Kidney (tissue), 22 donors: ENCODE measurements at places on chromosomes 1 and 21. TPM values are rescaled to one million over a fixed set of nuclear protein-coding genes. Genes with fewer than 3 reads are reported as not detected.

DNA sequence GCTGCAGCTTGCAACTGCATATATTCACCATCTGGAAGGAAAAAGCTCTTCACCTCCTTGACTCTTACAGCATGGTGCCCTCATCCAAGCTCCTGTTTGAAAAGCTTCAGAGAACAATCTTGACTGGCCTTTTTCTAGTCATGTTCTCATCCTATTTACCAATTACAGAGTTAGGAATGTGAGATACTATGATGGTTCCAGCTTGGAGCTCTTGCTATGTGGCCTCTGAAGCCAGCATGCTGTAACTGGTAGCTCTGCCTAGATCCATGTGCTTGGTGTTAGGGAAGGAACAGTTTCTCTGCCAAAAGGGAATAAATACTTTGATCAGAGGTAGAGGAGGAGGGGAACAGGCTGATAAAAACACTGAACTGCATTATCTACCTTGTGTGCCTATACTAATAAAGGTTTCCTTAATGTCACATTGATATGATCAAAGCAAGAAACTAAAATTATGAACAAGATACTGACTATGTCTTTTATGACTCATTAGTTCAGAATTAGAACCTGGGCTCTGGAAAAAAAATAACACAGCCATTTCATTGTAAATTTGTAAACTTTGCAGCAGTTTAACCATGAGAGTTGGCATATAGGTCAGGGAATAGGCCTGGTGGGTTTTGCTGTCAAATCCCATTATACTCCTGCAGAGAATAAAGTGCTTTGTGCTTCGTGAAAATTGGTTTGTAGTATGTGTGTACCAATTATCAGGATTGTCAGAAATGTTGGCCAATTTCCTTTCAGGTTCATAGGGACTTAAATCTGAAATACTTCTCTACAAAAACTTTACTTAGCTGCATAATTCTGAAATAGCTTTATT is 92.7 kb downstream of the LEPR start:
- no peak for DNase-seq

GRCh38 chr1:228139406-228139930 is 611 bp upstream of the GUK1 start:
- DNase-seq = no peak

- DNase-seq = no peak
Measured at GRCh38 chr1:78049396-78049795, 3.6 kb downstream of the GIPC2 start.

GRCh38 chr1:160069460-160070231 is at the start of gene KCNJ10:
Gene KCNJ10, minus strand, starts transcription at chr1:160070160. Its CDS starts 27,628 bp downstream, at chr1:160042532.
- DNase-seq = no peak

EXOC8 gene
- total RNA-seq = 17.7 TPM

GRCh38 chr1:16014509-16015482 is 3.0 kb downstream of the HSPB7 start:
- no peak for DNase-seq

SRSF10 gene
- total RNA-seq = 96.2 TPM

TGFB2 gene
- 12.2 TPM for total RNA-seq

DNA sequence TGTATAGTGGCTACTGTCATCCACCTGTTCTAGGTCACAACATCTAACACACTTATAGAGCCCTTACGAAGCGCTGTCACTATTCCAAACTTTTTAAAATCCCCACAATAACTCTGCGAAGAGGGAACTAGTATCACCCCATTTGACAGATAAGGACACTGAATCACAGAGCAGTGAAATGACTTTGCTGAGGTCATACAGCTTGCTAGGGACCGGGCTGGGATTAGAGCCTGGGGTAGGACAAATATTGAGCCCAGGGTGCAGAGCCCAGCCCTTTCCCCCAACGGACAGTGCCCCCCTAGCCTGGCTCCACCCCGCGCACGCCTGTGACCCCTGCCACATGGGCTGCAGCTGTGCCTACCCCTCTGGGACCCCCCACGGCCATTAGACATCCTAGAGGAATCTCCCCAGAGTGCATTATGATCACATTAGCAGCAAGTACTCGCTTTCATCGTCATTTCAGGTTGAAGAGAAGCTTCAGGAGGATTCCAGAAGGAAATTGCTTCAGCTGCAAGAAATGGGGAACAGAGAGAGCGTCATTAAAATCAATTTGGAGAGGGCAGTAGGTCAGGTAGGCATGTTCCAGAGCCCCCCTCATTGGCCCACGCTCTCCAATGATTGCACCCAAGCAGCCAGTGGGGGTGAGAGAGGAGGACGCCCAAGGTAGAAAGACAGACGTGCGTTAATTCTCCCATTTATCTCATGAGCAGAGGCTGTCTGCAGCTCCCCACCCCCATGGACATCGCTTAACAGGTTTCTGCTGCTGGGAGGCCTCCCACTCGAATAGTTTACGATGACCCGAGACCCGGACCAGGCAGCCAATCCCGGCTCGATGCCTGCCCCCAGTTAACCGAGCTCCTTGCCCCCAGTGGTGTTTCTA is 77.2 kb downstream of the FHAD1 start:
- DNase-seq = peak; percentile 63

FAM72A gene
- 3.4 TPM for total RNA-seq

- no peak for DNase-seq
Measured at GRCh38 chr21:33299181-33299752, 25.5 kb upstream of the IFNAR1 start.

TSPAN1 gene
- 578 TPM for total RNA-seq

- DNase-seq = no peak
Measured at GRCh38 chr1:231966983-231967382, 340.4 kb downstream of the DISC1 start.

- peak; percentile 27 for DNase-seq
Measured at GRCh38 chr1:156464335-156464734, 36.2 kb downstream of the MEF2D start.

DNA sequence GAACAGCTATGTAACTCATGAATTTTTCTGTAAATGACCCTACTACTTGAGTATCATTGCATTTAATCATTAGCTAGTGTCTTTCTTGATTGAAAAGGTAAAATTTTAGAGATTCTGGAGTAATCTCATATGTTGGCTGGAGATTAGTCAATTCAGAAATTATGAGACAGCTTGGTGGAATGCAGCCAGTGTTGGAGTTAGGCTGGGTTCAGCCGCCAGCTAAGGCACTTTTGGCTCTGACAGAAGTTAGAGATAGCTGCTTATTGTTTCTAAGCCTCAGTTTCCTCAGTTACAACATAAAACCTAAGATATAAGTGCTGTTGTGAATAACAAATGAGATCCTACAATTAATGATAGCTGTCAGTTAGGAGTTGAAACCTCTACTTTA is 49.4 kb downstream of the TBCE start:
- no peak for DNase-seq

WNT9A gene
- 3.1 TPM for total RNA-seq

FAM177B gene
- 1.1 TPM for total RNA-seq

KCNQ4 gene
- total RNA-seq = 1.2 TPM

DNA sequence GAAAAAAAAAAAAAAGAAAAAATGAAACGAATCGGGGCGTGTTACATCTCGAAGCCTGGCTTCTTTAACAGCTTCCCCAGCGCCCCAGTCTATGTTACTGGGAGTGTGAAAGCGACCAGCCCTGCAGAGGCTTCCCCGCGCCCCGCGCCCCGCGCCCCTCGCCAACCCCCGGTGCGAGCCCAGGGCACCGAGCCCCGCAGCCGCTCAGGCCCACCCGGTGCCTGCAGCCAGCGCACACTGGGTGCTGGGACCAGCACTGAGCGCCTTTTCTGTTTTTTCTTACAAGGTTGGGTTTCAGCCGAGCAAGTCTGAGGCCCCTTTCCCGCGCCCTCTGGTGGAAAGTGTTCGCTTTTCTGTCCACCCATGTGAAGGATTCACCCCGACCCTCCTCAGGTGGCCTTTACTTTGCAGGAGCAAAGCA is 42.1 kb upstream of the ZNF496 start:
- peak; percentile 79 for DNase-seq
